GM10248 (cell line): ENCODE measurements at places on chromosomes 5 and 9.

DNA sequence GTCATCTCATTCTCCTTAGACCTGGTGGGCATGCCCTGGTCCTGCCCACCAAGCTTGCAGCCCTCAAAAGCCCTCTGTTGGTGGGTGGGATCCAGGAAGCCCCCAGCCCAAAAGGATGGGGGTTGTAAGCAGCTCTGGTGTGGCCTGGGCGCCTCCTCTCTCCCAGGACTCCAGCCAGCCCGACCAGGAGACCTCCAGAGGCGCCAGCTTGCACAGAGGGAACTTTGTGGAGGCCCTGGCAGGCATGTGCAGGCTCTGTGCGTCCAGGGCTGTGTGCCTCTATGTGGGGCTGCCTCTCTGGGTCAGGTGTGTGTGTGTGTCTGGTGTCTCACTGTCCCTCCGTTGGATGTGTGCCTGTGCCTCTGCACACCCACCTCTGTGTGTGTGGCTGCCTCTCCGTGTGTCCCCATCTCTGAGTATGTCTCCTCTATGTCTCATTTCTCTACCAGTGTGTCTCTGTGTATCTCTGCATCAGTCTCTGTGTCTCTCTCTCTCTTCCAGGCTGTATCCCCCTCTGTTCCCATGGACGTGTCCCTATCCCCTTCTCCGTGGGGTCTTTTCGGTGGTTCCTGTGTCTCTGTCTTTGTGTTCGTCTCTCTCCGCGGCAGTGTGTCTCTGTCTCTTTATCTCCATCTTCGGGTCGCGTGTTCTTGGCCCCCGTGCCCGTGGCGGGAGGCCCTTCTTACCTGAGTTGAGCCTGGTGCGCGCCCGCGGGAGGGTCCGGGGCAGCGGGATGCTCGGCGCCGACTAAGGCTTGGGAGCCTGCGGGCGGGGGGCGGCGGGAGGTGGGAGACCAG lies 501 bp downstream of the ENHO start:
- no peak for DNase-seq

- no peak for DNase-seq
These were observed 13.6 kb downstream of the ITGA1 start for GRCh38 chr5:52801329-52801728.

DNA sequence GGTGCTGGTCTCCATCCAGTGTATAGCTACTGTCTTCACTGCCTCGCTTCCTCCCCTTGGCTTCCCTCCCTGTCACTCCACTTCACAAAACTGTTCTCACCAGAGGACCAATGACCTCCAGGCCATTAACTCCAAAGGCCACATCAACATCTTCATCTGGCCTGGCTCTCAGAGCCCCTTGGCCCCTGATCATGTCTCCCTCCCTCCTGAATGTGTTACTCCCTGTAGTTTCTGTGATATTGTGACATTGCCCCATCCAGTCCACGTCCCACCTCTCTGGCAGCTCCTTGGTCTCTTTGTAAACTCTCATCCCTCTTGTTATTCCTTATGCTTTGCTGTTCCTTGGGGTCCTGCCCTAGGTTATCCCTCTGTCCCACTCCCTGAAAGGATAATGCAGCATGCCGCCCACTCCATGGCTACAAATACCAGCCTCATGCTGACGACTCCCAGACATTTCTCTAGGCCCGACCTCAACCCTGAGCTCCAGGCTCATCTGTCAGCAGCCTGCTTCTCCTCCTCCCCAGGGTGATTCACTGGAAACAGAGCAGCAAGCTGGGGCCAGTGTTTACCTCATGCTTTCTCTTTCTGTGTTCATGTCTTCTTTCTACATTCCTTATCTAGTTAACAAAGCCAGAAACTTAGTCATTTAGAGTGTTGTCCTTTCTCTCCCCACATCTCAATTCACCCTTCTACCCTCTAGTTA lies 312.2 kb downstream of the SPOCK1 start:
- no peak for DNase-seq

GRCh38 chr9:95819636-95820035 lies 55.9 kb upstream of the ERCC6L2 start:
- no peak for DNase-seq

- DNase-seq: peak; percentile 19
These were observed 27.6 kb downstream of the ZDHHC11B start for GRCh38 chr5:756865-757345.
